ENCODE measurements at places on chromosomes 4 and X. TPM values are rescaled to one million over a fixed set of nuclear protein-coding genes. Genes with fewer than 3 reads are reported as not detected.

DNA sequence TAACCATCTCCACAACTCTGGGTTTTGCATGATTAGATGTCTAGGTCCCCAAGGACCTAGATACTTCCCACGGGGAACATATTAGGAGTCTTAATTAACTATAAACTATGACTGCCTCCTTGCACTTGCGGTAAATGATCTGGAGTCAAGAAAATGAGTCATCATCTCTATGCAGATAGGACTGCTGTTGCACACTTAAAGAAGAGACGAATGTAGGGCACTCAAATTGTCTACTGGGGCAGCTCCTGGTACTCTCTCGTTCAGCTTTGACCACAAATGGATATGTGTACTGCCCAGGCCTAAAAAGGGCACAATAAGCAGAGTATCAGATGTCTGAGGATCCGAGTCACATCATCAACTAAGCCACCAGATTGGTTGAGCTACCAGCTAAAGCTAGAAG lies 1783.4 kb upstream of the AGA start:
- DNase-seq = peak; percentile 4

- no peak for DNase-seq
Measured at GRCh38 chrX:67583171-67583570, 39.4 kb downstream of the AR start.

The LUZP4 gene
- not detected for total RNA-seq

- DNase-seq = no peak
Measured at GRCh38 chr4:10959586-10959985, 275.0 kb upstream of the CLNK start.

GRCh38 chr4:6320663-6321062 lies 51.0 kb downstream of the WFS1 start:
- no peak for DNase-seq

- peak; percentile 28 for DNase-seq
Measured at GRCh38 chr4:165563851-165564250, 185.0 kb downstream of the CPE start.

The RNF212 gene
- total RNA-seq = not detected

- no peak for DNase-seq
Measured at GRCh38 chr4:13368217-13368616, 115.9 kb downstream of the RAB28 start.

The UCP1 gene
- 0.34 TPM for total RNA-seq

DNA sequence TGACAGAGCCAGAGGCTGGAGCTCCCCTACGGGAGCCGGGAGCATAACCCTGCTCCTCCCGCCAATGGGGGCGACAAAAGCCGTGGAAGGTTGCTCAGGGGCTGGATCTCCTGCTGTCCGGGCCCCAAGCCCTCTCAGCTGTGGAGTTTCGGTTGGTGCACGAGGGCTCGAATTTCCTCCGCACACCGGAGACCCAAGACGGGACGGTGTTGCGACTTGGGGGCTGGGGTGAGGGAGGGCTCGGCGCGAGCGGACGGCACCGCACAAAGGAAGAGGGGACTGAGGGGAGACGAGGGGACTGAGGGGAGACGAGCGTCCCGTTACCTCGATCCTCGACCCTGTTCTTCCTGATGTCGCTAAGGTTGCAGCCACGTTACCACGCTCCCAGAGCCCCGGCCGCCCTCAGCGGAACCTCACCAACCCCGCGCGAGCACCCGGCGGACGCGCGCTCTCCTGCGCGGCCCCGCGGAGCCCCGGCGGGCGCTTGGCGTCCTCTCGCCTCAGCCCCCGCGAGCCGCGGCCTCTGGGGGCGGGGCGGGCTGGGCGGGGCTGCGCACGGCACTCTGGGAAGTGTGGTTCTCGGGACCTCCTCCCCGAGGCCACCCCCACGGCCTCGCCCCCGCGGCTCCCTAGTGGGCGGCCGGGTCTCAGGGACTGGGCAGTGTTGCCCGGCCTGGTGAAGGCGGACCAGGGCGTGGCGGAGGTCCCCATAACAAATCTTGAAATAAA lies at the start of gene KLHL8:
Gene KLHL8, minus strand, starts transcription at position 525 of the 729 bp plus-strand sequence. CDS start 25,079 bp downstream, outside the sequence.
- DNase-seq = peak; percentile 84

The RIPPLY1 gene
- total RNA-seq = not detected

All from Daoy (cell line).